ENCODE measurements at places on chromosomes 12 and 14.
A peak's percentile ranks its signal among the peaks of the same experiment; 100 is the strongest.

GRCh38 chr14:50210074-50210473 is 21.3 kb downstream of the SOS2 start:
- DNase-seq = no peak

DNA sequence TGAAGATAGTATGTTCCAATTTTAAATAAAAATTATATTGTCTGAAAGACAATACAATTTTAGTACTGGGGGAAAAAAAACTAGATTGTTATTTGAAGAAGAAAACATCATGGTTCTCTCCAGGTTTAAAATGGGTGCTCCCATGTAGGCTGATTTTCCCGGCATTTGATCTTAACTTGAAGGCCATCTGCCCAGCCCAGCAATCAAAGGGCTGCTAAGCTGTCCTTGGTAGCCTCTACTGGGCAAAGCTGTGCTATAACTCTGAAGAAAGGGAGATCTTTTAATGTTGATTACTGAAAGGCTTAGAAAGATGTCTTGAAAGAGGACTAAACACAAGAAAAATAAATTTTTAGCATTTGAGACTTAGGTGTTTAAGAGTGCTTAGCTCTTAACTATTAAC is 41.4 kb downstream of the CBX5 start:
- no peak for DNase-seq

- no peak for DNase-seq
Observed at GRCh38 chr12:58841058-58841798, 79.1 kb downstream of the LRIG3 start.

DNA sequence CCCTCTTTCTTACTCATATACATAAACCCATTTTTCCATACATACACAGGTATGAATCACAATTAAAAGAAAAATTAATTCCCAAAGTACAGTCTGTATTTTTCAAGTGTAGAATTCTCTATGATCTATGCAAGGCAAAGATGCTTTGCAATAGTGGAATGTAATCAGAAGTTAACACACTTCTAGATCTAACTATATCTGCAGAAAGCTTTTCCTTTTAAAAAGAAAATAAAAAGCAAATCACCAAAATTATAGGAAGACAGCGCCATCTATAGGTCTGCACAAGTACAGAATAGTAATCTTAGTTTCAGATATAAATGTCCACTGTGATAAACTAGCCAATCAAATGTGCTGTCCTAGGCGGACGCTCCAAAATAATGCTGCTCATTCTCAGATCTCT is 22.0 kb downstream of the SLC25A21 start:
- no peak for DNase-seq

DNA sequence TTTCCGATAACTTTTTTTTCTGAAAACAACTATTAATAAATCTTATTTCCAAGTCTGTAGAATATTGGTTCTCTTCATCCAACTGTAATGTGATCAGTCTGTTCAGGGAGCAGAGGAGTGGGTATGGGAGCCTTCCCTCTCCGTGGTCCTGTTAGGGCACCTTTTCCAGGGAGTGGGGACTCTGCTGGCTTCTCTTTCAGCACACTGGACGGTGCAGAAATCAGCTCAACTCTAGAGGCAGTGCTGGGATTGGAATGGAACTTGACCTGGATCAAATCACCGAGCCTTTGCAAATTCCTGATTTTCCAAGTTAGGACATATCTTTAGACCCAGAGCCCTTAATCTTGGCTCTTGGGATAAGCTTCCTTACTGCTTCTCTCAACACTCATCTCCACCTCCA is 630.4 kb downstream of the DIO2 start:
- DNase-seq = no peak

DNA sequence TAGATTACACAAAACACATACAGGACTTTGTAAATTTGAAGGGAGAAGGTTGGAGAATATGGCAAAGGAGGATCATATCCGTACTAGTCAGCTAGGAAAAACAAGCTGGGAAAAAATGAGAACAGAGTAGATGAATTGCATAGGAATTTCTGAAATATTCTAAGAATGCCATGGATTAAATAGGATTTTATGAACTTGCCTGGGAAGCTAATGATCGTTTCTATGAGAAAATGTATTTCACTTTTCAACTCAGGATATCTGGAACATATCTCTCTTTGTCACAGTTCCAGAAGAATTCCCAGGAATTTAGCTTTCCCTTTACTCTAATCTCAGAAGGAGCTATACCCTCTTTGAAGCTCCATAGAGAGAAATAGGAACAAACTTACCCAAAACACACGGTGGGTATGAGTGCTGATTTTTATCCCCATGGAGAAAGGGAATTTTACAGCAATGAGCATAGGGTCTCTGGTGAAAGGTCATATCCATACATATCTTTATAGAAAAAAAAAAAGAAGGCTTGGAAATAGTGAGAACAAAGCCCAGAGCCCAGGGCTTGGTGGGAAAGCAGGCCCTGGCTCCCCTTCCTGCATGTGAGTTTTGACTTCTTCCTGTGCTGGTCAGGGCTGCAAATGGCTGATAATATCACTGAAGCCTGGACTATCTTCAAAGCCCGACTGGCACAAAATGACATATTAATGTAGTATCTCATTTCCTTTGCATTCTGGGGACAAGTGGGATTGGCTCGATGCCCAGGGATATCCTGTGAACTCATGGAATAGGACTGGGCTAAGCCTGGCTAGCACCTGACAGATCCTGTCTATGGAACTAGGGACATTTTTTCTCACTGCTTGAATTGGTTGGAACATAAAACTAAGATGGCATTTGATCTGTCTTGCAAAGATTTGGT is 136.3 kb downstream of the AEBP2 start:
- DNase-seq = no peak

DNA sequence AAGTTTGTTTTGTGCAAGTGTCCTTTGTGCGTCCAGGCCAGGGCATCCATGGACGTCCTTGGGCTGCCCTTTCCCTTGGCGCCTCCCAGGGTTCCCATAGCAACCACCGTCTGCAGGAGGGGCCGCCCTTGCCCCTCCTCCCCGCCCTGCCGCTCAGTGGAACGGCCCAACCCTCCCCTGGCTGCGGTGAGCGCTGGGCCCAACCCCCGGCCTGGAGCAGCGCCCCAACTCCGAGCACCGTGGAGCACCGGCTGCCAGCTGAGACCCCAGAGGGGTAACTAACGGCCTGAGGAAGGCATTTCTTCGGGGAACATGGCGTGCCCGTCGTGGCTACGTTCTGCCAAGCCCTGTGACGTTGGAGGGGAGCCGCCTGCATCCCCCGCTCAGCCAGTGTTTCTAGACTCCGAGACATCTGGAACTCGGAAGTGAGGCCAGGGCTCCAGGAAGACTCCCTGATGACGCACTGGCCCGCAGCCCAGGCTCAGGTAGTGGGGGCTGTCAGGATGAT is 5.3 kb upstream of the ACACB start:
- no peak for DNase-seq

GRCh38 chr14:91113829-91114078 is at the start of gene DGLUCY:
TSS of gene DGLUCY (plus strand) at chr14:91114073. CDS start at chr14:91160295, 46,222 bp downstream.
- peak; percentile 61 for DNase-seq

DNA sequence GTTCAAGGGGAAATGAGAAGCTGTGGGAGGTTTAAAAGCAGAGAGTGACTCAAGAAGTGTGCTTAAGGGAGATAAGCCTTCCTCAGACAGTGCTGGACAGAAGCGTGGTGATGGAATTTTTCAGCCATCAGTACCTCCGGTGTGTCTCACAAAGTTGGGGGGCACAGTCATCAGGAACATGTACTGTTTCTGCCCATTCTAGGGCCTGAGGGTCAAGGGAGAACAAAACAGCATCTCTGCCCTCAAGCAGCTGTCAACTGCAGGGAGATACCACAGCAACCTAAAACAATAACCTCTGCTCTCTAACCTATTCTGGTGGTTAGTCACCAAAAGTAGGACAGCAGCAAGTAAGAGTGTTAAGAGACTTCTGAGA is 2.0 kb upstream of the STON2 start:
- no peak for DNase-seq

DNA sequence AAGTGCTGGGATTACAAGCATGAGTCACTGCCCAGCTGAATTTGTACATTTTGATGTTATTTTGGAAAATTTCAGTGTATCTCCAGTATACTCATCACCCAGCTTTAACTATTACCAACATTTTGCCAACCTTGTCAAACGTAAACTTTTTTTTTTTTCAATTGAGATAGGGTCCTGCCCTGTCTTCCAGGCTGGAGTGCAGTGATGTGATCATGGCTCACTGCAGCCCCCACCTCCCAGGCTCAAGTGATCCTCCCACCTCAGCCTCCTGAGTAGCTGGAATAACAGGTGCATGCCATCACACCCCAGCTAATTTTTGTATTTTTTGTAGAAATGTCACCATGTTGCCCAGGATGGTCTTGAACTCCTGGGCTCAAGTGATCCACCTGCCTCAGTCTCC is 29.2 kb downstream of the MDM2 start:
- no peak for DNase-seq

DNA sequence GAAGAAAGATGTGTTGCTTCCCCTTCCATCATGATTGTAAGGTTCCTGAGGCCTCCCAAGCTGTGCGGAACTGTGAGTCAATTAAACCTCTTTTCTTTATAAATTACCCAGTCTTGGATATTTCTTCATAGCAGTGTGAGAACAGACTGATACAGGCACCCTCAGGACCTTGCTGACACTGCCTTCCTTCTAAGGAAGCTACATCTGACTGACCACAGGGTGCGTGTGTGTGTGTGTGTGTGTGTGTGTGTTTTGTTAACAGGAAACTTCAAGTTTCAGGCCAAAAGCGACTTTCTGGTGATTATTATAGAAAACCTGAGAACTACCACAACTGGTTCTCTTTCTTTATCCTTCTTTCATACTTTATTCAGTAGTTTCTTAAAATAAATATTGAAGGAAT is 149.0 kb downstream of the CAPZA3 start:
- no peak for DNase-seq

GRCh38 chr12:120119271-120119973 is 2.9 kb upstream of the RAB35 start:
- peak; percentile 54 for DNase-seq

DNA sequence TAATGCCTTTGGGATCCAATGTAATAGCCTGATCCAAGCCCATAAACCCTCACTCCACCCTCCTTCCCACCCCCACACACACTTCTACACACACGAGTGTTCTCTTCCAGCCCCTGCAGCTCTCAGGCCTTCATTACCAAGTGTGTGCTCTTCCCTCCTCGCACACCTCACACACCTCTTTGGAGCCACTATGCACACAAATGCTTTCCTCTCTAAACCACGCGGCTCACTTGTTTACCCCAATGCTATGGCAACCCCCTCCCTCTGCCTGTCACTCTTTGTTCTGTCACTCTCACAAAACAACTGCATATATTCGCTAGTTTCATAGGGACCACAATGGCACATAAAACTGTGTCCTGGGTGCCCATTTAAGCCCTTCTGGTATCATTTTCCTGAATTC is 35.1 kb downstream of the PPP2R5E start:
- DNase-seq = no peak

DNA sequence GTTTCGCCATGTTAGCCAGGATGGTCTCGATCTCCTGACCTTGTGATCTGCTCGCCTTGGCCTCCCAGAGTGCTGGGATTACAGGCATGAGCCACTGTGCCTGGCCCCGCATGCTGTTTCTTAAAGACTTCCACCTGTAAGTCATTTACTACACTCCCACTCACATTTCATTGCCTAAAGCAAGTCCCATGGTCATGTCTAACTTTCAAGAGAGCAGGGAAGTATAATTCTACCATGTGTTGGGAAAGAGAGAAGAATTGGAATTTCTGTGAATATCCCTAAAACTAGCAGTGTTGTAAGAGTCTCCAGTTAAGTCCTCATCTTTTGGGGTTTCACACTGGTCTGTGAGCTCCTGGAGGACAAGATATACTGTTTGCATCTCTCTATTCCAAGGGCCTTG is 139.7 kb downstream of the EMP1 start:
- no peak for DNase-seq

GRCh38 chr12:98582093-98582492 is 11.4 kb upstream of the SLC25A3 start:
- no peak for DNase-seq

GRCh38 chr14:49594347-49595091 is 4.2 kb upstream of the LRR1 start:
- DNase-seq = peak; percentile 72

DNA sequence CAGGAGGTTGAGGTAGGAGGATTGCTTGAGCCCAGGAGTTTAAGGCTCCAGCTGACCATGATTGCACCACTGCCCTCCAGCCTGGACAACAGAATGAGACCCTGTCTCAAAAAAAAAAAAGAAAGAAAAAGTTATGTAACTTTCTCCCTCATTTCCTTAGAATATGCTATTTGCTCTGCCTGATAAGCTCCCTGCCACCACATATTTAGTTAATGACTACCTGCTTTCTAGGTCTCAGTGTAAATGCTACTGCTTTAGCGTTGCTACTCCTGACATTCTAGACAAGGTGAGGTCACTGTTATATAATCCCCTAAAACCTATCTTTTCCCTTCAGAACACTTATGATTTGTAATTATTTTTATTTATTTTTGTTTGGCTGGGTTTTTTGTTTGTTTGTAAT is 86.3 kb upstream of the AMN1 start:
- no peak for DNase-seq

DNA sequence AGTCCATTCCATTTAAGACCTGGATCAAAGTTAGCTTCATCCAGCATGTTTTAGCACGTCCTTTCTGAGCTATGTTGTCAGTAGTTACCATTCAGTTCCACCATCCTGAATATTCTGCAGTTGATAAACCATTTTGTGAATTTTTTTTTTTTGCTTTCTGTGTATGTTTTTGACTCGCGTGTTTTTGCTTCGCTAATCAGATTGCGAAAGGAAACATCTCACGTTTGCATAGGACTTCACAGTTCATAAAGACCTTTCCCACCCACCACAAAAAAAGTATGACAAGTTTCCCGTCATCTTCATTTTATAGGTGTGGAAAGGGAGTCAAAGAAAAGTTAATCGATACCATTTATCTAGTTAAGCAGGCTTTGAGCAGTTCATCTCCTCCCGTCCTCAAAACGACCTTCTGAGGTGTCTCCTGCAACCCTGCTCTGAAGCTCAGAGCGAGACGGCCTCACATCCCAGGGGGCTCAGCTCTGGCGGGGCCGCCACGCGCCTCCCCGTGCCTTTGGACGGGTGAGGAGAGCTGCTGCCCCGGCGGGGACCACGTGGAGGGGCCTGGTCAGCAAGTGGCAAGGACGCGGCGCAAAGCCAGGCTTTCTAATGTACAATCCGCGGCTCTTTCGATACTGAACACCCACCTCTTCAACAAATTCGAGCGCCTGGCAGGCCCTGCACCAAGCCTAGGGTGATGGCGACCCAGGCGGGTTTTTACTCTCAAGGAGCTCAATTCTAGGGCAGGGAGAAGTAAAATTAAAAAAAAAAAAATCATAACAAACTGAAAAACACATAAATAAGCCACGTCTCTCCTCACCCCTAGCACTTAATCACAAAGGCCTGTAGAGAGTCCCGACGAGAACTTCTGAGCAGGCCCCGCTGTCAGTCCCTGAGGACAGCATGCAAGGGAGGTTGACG is 988 bp upstream of the TMEM263 start:
- DNase-seq = no peak

GRCh38 chr14:84401631-84402030 is 1128.3 kb upstream of the FLRT2 start:
- no peak for DNase-seq

Data from GM12864 (cell line).